ENCODE measurements at places on chromosomes 2 and 18.

GRCh38 chr2:183093857-183094657 is 15.5 kb downstream of the DUSP19 start:
- DNase-seq, result peak; percentile 56

DNA sequence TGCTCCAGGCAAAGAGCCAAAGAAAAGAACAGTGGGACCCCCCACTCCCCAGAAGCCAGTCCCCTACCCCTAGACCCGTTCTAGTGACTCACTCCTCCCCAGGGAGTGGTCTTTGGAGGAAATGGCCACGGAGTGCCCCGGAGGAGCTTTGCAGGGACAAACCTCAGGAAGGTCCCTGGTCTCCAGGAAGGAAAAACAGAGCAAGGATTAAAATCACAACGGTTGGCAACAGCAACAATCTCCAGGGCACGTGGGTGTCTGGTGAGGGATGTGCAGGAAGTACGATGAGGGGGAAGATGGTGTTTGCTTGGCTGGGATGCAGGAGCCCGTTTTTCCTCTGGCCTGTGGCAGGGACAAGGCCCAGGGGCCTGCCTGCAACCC is 135.0 kb downstream of the SMAD2 start:
- DNase-seq, result peak; percentile 5

- peak; percentile 72 for DNase-seq
Measured at GRCh38 chr2:129237966-129238725, 741.3 kb upstream of the RAB6C start.

- DNase-seq, result no peak
Measured at GRCh38 chr18:31199190-31199769, 36.6 kb upstream of the DSC1 start.

- DNase-seq, result no peak
Measured at GRCh38 chr2:216463148-216463547, 35.5 kb upstream of the RPL37A start.

DNA sequence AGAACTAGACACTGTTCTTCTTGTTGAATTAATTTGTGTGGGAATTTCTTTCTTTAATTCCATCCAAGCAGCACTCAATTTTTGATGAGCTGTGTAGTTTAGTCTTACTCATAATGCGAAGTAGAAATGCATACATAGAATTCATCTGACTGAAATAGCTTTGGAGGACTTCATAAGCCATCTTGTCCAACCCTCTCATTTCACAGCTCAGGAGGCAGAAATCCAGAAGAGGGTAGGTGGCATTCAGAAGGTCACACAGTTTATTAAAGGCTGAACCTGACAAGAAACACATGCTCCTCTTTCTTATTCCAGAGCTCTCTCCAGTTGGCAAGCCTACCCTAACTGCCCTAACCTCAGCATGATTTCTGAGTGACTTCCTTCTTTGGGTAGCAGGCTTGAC is 169.2 kb upstream of the NOSTRIN start:
- no peak for DNase-seq

DNA sequence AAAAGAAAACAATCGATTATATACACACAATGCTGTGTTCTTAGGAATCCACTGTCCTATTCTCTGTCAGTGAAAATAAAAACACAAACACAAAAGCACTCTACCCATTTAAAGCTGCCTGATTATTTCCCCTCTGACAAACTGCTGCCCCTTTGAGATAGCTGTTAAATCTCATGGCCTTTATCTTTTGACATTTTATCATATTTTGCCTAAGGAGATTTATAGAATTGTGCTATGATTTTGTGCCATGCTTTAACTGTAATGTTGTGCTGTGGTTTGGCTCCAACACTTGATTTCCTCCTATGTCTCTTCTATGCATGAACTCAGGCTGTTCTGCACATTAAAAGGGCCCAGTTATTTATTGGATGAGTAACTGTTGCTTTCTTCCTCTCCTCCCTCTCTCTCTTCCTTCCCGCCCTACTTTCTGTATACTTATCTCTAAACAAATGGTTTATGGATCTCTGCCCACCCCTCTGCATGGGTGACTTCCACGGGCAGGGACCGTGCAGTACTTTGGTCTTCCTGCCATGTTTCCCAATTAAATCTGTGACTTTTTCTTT is 1096.6 kb downstream of the TSN start:
- no peak for DNase-seq

DNA sequence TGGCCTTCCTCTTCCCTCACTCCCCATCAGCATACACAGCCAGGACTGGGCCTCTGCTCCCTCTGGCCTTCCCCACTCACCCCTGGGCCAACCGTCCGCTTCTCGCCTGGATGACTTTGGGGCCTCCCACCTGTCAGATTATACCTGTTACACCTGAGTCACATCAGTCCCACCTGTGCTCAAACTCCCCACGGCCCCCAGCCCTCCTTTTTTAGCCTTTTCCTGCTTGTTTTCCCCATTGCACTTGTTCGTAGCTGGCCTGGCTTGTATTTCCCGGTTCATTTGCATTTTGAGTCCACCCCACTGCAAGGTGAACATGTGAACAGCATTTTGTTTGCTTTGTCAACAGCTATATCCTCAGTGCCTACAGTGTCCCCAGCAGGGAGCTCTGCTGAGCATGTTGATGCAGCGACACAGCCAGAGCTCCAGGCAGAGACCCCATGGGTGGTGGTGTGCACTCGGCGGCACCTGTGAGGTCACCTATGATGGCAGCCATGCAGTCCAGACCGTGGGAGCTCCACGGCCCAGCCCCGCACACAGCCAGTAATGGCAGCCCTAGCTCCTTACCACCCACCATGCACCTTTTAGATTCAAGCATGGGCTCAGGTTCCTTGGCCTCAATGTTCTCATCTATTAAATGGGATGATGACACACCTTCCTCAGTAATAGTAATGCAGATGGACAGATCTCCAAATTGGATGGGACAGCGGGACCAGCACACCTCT is 276.4 kb upstream of the HS6ST1 start:
- DNase-seq, result no peak

- peak; percentile 89 for DNase-seq
Measured at GRCh38 chr18:59718108-59718463, 20.9 kb upstream of the CCBE1 start.

DNA sequence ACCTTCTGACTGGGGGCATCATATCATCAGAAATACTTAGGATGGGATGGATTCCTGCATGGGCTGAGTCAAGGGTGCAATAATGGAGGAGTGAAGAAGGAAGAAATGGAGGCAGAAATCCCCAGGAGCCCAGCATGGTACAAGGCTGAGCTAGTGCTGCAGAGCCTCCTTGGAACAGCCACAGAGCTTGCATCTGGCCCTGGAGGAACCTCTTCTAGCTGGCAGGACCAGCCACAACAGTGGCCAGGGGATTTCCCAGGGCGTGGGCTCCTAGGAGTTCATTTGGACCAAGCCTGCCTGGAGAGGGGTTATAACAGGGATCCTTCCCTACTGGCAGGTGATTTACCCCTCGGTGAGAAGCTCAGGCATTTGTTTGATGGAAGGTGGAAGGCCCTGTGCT is 4.7 kb upstream of the IL37 start:
- DNase-seq, result no peak

DNA sequence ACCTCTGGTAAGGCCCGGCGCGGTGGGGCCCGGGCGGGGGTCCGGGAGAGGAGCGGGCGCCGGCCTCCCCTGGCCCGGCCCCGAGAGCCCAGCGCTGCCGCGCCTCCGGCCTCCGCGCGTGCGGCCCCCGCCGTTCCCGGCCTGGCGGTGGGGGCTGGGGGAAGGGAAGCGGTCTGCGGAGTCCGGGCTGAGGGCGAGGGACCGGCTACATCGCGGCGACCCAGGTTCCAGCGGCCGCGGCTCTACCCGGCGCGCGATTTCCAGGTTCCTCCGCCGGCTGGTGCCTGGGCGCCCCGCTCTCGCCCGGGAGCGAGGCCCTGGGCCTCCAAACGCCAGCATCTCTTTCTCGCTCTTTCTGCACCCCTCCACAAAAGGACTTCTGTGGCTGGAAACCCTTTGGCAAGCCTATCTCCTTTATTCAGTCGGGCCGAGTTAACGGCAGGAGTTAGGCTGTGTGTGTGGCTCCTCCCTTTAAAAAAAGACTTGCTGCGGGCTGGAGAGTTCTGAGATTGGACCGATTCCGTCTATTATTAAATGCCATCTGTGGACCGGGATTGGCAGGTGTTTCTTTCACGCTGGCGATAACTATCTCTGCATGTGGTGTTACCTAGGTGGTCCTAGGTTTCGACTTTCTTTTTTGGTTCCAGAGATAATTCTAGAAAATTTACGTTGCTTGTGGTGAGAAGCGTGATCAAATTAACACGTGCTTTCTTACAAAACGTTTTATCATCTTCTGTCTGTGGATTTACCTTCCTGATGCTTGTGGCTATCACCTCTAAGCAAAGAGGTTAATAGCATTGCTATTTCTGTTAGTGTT is 592 bp downstream of the ME2 start:
- peak; percentile 60 for DNase-seq

GRCh38 chr2:45458909-45459563 is 152.0 kb downstream of the SRBD1 start:
- peak; percentile 54 for DNase-seq

GRCh38 chr18:36594621-36595020 is 234.2 kb downstream of the TPGS2 start:
- DNase-seq, result no peak

- no peak for DNase-seq
Measured at GRCh38 chr2:168934826-168935225, 33.7 kb downstream of the G6PC2 start.

DNA sequence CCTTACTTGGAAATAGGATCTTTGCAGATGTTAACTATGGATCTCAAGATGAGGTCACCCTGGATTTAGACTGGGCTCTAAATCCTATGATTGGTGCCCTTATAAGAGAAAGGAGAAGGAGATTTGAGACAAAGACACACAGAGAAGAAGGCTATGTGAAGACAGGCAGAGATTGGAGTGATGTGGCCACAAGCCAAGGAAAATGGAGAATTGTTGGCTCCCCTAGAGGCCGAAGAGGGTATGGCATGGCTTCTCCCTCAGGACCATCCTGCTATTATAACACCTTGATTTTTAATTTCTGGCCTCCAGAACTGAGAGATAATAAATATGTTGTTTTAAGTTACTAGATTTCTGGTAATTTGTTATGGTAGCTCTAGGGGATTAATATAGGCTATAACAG is 7.6 kb downstream of the CYBRD1 start:
- DNase-seq, result no peak

- no peak for DNase-seq
Measured at GRCh38 chr2:101608408-101609310, 88.8 kb upstream of the MAP4K4 start.

DNA sequence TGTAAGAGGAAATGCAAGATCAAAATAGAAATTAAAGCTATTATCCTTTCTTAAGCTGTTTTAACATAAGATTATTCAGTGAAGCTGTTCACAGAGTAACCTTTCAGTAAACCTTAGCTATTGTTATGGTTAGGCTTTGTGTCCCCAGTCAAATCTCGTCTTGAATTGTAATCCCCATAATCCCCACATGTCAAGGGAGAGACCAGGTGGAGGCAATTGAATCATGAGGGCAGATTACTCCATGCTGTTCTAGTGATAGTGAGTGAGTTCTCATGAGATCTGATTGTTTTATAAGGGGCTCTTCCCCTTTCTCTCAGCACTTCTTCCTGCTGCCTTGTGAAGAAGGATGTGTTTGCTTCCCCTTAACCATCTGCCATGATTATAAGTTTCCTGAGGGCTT is 424.4 kb downstream of the DSEL start:
- DNase-seq, result no peak

DNA sequence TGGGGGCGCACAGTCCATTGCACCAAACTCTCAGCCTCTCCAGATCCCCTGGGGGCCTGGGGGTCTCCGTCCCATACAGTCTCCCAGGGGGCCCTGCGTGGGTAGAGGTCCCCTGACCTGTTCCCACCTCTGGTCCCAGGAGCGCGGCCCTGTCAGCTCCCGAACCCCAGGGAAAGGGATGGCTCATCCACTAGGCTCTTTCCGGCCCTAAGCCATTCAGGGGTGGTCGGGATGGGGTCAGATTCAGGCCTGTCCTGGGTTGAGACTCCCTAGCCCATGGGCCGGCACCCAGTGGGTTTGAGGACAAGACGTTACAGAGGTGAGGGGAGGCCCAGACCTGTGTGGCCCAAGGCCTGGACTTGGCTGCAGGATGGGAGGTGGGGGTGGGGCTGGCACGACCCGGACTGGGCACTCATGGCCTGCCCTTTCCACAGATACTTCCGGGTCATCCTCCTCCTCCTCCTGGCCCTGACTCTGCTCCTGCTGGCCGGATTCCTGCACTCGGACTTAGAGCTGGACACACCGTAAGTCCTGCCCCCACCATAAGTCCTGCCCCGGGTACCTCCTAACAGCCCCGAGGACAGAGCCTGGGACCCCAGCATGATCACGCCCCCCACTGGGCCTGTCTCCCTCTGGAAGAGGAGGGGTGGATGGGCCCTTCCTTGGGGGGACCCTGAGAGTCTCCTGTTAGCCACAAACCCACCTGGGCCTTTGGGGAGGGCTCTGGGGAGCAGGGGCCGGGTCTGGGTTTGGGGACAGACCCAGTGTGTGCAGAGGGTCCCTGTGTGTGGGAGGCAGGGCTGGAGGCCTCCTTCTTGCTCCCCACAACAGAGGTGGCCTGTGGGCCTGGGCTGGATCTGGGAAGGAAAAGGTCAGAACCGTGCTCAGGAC is 10.1 kb upstream of the NEU4 start:
- DNase-seq, result no peak

- no peak for DNase-seq
Measured at GRCh38 chr2:186189816-186190215, 296.2 kb upstream of the ZC3H15 start.

- DNase-seq, result no peak
Measured at GRCh38 chr2:69804416-69804815, 25.0 kb upstream of the GMCL1 start.

DNA sequence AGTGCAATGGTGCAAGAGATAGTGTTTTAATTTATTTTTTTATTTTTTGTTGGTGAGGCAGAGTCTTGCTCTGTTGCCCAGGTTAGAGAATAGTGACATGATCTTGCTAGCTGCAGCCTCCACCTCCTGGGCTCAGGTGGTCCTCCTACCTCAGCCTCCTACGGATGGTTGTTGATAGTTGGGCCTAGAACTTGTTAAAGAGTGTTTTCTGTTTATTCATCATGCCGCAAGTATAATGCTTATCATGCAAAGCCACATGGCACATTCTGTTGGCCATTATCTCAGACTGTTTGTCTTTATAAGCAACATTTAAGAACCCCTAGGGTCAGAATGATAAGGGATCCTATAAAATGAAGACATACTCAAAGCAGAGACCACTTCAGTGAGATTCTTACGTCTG is 1.7 kb downstream of the UGGT1 start:
- DNase-seq, result no peak

- peak; percentile 99 for DNase-seq
Measured at GRCh38 chr2:173184031-173185004, 108.7 kb downstream of the MAP3K20 start.

DNA sequence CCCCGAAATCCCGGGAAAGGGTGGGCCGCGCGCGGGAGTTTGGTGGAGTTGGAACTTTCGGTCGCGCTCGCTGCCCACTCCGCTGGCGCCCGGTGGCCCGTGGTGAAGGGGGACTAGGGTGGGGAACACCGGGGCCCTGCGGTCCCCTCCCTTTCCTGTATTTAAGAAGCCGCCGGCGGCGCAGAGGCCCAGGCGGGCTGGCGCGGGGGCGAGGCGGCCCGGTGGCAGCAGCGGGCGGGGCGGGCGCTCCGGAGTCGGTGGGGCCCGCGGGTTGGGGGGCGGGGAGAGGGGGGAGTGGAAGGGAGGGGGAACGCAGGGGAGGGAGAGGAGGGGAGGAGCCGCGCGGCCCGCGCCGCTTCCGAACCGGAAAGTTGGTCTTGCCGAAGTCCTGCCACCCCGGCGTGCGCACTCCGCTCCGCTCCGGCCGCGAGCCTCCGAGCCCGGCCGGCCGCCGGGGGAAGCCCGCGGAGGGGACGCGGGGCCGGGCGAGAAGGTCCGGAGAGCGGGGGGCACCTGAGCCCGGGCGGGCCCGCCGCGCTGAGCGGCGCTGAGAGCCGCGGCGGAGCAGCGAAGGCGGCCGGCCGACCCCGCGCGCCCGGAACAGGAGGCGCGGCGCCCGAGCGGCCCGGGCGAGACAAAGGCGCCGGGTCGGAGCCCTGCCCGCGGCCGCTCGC is 425 bp upstream of the SALL3 start:
- no peak for DNase-seq

Data from astrocyte of the spinal cord (primary cell).